ENCODE measurements at places on chromosomes 7 and 10.

DNA sequence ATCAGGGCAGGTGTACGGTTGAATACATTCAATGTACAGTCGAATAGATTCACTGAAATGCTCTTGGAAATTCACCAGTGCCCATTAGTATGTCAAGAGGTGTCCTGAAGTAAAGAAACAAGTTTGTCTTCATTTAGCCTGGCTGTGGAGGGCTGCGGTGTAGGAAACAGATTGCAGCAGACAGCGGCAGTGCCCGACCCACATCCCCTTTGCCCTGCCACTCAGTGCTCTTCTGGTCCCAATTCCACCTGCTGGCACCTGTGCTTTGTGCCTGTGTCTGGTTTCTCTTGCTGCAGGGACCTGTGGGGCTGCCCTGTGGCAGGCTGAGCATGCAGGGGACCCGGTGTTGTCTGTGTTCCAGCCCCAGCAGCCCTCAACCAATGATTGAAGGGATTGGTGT, 183.7 kb downstream of the RPS24 start:
- DNase-seq: no peak

- DNase-seq: no peak
Measured at GRCh38 chr10:65194126-65194525, 1672.9 kb downstream of the REEP3 start.

DNA sequence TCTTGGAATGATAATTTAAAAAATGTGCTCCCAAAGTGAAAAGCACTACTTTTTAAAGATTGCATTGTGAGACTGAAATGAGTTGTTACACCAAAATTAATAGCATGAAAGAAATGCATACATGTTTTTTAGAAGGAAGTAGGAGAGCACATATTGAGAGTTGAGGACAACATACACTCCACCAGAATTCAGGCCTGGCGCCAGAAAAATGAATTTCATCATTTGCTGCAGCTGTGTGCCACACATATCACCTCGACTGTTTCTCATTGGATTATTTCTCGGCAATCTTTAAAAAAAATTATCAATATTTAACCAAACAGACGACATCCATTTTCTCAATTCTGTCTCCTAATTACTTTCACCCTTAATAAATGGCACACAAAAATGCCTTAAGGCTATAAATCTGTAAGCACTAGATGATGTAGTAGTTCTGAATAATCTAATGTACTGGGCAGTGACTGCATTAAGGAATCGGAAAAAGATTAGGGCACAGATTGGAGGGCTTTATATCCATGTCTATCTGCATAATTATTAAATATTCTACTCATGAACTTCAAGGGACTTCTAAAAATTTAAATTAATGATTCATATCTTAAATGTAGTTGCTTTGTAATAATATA, 590.4 kb downstream of the NXPH1 start:
- DNase-seq: no peak

GRCh38 chr10:123906296-123906695, 14.7 kb upstream of the CPXM2 start:
- DNase-seq: no peak

DNA sequence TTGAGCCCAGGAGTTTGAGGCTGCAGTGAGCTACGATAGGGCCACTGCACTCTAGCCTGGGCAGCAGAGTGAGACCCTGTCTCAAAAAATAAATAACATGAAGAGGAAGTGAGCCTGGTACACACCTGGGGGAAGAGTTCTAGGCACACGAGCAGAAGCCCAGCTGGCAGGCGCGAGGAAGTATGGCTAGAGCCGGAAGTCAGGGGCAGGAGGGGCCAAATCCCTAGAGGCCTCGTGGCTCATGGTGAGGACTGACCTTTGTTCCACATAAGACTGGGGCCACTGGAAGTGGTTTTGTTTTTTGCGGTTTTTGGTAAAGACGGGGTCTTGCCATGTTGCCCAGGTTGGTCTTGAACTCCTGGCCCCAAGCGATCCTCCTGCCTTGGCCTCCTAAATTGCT, 117.6 kb downstream of the HIP1 start:
- no peak for DNase-seq

- DNase-seq: no peak
Measured at GRCh38 chr10:21976739-21977138, 26.8 kb downstream of the DNAJC1 start.

DNA sequence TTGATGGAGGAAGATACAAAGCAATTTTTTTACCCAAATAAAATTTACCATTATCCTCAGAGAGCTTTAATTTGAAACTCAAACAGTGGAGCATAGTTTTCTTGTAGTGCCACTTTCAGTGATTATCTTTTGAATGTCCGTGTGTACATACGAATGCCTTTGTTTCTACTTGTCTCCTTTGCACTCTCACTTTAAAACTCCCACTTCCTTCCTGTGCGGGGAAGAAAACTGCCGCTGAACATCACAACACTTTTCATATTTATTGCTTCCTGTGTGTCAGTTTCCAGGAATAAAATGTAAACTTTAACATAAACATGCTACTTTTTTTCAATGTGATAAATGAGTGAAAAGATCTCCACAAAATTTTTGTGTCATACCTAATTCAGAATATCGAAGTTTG, 102.4 kb downstream of the SEMA3A start:
- DNase-seq: no peak

DNA sequence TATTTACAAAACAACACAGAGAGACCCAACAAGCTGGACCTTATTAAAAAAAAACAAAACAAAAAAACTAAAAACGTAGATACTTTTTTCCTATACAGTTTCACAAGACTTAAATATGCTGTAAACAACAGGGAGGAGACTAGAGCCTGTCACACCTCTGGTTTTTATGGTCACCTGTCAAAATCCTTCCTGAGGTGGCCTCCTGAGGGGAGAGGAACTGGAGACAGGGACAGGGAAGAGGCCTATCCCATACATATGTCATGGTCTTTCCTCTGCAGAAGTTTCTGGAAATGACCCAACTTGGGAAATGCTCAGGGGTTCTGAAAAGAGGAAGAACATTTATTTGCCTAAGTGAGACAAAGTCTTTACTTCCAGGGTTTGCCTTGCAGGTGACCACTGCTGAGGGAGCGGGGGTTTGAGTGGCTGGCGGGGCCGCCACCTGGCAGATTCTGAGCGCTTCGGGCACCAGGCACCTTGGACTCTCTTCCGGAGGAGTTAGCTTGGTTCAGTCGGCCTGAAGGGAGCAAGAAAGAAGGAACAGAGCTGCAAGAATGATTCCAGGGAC, 18.3 kb downstream of the CPA1 start:
- DNase-seq: no peak

- no peak for DNase-seq
Measured at GRCh38 chr7:139744768-139745677, 32.8 kb downstream of the HIPK2 start.

DNA sequence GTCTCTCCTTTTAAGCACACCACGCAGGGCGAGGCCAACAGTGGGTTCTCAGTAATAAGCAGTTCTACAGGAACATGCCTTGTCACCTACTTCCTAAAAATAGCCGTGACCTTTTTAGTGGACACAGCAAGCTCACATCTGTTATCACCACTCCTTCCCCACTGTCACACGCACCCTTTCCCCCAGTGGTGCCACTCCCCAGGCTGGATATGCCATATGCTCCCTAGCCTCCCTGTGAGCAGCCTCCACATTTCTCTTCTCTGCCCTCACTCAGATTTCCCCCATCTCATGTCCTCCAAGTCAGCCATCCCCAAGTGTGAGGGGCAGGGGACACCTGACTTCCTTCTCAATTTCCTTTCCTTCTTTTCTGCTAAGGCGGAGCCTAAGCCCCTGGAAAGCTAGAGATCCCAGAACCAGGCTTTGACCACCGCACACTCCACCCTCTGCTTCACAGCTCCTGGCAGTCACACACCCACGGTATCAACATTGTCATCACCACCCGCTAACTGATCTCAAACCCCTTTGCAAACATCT, 3.7 kb downstream of the ANXA11 start:
- DNase-seq: no peak

GRCh38 chr7:45921699-45922519, 837 bp upstream of the IGFBP3 start:
- peak; percentile 51 for DNase-seq

DNA sequence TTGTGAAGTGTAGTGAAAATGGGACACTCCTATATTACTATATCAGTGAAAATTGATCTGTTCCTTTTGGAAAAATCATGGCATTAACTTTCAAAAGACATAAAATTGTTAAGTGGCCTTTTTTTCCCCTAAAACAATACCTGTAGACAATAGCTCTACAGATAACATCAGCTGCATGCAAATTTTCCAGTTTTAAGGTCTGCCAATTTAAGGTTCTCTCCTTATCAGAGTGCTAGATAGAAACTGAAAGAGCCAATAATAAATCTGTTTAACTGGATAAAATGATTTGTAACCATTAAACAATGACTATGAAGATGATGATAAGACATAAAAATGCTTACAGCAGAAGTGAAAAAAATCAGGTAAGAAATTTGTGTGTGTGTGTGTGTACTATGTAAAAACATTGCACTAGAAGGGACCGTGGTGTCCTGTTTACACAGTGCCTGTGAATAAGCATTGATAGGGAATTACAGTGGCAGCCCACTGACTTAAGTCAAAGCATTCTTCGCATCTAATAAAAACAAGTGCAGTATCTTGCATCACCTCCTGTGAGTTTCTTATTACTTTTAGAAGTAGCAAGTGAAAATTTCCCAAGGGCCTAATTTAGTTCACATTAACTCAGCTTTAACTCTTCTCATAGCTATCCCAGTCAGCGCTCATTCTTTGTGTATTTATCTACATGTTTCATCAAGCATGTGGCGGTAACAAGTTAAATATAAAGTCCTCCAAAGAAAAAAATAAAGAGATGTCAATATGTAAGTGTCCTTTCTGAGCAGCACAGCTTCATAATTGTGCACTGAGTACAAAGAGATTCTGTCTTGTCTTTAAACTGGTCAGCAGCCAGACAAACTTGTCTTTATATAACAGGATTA, 261.9 kb downstream of the ARL4A start:
- DNase-seq: no peak

DNA sequence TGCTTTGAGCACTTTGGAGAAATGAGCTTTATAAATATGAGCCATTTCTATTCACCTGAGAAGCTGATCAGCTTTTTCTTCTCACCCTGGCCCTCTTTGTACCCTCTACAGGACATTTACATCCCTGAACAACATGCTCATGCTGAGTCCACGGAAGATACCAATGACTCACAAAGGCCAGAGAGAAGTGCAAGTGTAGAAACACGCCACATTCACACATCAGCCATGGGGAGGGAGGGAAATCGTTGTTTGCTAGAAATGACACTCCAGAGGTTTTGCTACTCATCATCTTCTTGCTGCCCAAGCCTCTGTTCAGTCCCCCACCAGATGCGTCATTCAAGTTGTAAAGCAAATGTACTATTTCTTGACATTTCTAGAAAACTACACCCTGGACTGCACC, 2.8 kb upstream of the UCN3 start:
- DNase-seq: no peak

DNA sequence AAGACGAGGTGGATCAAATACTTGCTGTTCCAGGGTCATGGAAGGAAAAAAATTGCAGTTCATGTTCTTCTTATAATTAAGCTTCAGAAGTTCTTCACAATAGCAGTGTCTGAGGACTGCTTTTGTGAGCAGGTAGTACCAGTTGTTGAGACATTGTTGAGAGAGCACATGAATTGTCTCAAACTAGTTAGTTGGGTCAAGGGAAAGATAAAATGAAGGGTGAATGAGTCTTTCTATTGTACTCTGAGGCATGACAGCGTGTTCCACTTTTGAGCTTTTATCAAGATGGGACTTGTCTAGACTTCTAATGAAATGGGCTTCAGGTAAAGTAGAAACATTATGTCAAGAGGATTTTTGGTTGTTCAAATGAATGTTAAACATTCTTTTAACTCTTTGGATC, 26.0 kb downstream of the KAT6B start:
- DNase-seq: no peak

DNA sequence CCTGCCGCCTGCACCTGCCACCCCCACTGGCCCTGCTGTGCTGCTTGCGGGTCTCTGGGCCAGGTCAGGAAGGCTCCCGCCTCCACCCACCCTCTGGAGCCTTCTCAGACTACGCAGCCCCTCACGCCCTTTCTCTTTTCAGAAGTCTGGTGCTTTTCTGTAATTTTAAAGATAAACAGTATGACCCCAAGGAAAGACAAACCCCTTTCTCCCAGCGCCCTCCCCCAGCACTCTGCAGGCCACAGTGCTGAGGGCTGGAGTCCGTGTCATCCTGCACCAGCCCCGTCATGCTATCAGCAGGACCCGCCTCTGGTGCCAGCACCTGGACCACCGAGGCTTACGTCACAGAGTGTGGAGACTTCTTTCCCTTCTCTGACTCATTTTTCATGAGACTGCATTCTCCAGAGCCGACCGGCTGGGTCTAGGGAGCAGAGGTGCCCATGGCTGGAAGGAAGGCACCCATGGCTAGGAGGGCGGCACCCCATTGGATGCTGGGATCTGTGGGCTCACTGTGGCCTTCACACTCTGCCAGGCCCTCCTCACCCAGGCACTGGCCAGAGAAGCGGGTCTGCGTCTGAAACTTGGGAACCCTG, 53.4 kb downstream of the CFAP46 start:
- DNase-seq: no peak

DNA sequence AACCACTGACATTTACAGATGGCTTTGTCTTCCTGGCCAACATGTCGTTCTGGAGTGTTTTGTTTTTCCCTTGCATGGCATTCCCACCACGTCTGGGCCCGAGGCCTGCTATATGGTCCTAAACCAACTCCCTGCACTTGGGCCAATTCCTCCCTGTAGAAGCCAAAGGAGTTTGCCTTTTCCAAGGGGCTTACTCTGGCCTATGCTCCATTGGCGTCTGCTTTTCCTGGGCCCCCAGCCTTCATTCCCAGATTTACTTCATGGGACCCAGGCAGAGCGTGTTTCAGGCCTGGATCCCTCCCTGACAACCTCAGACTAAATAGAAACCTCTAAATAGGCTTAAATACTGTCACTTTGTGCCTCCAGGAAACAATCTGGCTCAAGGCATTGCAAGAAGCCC, 60.7 kb downstream of the MINDY4 start:
- no peak for DNase-seq

DNA sequence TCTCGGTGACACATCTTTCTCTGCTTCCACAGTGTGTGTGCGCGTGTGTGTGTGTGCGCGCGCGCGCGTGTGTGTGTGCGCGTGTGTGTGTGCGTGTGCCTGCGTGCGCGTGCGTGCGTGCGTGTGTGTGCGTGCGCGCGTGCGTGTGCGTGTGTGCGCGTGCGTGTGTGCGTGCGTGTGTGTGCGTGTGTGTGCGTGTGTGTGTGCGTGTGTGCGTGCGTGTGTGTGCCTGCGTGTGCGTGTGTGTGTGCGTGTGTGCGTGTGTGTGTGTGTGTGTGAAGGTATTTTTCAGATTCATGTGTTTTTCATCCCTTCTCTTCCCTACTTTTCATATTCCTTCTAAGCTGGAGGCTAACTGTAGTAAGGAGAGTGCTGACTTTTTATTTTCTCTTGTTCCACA, 148.4 kb downstream of the CREB5 start:
- DNase-seq: no peak

DNA sequence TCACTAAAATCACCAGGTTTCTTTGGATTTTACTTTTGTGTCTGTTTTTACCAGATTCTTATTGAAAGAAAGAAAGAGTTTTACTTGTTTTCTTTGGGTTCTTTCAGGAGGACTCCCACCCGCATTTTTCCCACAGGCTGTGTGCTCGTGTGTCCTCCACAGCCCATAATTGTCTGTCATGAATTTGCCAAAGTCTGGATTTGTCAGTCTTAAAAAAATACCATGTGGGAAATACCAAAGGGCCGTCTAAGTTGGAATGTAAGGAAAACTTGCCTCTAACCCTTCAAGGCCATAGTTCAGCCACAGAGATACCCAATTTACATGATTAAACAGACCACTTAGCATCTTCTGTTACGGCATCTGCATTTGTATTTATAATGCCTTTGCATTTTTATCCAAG, 41.3 kb upstream of the INHBA start:
- no peak for DNase-seq

- no peak for DNase-seq
Measured at GRCh38 chr10:819326-819725, 112.2 kb downstream of the LARP4B start.
